ENCODE measurements at places on chromosomes 3 and 15. TPM values are rescaled to one million over a fixed set of nuclear protein-coding genes. Genes with fewer than 3 reads are reported as not detected.

Gene CERS3
- total RNA-seq, result 1.5 TPM

Gene C3orf85
- not detected for total RNA-seq

Gene ACAA1
- 81.0 TPM for total RNA-seq

Gene P2RY12
- total RNA-seq, result not detected

Gene SRGAP3
- total RNA-seq, result 2.4 TPM

Gene SHC4
- not detected for total RNA-seq

Gene NLGN1
- total RNA-seq, result not detected

DNA sequence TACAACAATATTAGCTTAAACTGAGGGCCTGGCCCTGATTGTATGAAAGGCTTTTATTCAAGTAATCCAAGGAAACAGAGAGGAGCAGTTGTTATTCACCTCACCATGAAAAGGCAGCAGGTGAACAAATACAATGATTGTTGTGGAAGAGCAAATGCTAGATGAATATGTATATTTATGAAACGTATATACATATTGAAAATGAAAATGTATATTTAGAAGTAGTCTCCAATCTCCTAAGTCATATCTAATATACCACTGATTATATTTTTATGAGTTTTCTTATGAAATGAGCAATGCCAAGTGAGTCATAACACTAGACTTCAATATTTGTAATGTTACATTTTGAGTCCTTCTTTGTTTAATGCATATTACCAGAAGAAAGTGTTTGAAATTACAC lies 116.2 kb upstream of the KCNMB2 start:
- no peak for DNase-seq

- DNase-seq, result no peak
These were observed 130.2 kb downstream of the FILIP1L start for GRCh38 chr3:99984139-99984538.

- DNase-seq, result no peak
These were observed 406 bp upstream of the GABRB3 start for GRCh38 chr15:26773067-26773877.

DNA sequence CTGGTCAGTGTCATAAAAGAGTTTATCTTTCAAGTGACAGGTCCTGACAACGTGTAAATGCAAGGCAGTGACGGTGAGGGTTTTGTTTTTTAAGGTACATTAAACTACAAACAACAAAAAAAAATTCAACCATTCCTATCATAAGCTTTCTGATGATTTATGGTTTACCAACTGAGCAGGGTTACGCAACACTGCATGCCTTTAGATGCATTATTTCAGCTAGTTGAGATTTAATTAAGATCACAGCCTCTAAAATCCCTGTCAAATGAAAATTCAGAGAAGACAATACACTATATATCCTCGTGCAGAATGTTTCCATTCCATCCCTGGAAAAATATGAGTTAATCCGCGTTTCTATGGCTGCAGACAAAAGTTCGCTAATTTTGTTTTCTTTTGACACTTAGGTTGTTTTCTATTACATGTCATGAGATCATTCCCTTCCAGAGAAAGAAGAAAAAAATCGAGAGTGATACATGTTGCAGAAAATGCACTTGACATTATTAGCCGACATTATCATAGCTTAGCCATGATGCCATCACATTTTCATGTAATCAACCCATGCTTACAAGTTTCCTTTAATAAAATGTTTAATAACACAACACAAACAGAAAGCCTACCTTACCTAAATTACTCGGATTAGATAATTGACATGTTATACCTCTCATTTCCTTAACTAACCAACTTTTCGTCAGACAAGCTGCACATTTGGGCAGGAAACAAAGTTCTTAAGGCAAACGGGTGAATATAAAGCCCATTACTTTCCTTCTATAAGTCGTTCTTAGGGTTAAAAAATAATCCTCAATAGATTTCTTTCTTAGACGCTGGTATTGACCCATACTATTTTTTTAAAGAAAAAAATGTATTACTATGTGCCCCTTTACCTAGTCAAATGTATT lies 521.2 kb downstream of the FOXP1 start:
- no peak for DNase-seq

- DNase-seq, result no peak
These were observed 61.6 kb downstream of the ULK4 start for GRCh38 chr3:41900265-41900664.

- no peak for DNase-seq
These were observed 75.8 kb upstream of the KCNAB1 start for GRCh38 chr3:156044634-156044975.

- DNase-seq, result no peak
These were observed 10.4 kb upstream of the CX3CR1 start for GRCh38 chr3:39290255-39290654.

DNA sequence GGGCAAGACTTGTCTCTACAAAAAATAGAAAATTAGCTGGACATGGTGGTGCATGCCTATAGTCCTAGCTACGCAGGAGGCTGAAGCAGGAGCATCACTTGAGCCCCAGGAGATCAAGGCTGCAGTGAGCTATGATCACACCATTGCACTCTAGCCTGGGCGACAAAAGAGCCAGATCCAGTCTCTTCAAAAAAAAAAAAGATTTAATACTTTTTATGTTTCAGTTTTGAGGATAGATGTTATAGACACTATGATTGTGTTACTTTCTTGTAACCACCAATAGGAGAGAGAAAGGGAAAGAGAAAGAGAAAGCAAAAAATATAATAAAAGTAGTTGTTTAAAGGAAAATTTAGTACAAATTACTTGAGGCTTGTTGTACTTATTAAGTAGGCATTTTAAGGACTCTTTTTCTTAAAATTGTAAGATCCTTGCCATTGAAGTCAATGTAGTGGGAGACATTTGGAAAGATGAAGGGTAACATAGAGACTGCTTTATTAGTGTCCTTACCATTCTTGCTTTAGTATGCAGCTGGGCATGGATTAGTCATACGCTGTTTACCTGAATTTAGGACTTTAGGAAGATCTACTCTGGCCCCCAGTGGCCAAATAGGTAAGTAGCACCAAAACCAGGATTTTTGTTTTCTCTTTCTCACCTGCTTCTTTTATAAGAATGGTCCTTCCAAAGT lies 35.1 kb upstream of the ZDHHC23 start:
- peak; percentile 20 for DNase-seq

DNA sequence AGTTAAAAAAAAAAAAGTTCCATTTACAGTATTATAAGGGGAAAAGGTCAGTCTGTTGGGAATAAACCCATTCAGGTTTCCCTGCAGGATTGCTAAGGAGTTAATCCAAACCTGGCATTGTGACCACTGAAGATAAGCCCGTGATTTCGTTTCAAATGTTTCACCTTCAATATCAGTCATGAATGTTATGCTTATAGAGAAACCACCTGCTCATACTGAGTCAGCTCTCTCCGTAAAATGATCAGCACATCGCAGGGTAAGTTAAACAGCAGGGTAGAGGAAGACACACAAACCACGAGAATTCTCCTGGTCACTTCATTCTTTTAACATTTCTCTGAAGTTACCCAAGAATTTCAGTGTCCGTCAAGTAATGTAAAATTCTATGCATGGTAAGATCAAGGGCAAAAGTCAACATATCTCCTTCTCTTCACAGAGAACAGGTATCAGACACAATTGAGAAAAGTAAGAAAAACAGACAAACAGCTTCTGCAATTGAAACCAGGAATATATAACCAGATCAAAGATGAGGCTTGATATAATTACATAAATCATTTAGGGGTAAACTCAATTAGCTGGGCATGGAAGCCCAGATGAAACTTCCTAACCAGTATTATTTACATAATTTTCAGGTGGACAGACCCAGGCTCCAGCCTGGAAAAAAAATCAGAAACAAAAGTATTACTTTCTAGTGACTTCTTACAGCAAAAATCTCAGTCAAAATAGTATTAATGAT lies 67.6 kb upstream of the ARHGEF3 start:
- DNase-seq, result no peak

GRCh38 chr15:65418596-65418995 lies 4.2 kb downstream of the IGDCC4 start:
- no peak for DNase-seq

DNA sequence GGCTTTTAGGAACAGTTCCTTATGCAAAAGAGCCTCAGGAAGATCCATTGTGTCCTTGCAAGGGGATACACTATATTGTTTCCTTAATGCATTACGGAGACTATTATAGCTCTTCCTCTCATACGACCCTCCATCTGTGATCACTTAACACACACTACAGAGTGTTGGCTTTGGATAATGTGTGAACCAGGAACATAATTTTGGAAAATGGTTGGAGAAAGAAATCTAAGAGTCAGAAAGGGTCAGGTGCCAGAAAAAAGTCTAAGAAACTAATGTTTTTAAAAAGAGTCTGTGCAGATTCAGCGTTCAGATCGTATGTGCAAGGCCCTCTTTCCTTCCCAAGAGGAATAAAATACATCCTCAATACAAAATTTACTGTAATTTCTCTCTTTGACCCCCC lies 27.3 kb downstream of the LRRN1 start:
- DNase-seq, result no peak

DNA sequence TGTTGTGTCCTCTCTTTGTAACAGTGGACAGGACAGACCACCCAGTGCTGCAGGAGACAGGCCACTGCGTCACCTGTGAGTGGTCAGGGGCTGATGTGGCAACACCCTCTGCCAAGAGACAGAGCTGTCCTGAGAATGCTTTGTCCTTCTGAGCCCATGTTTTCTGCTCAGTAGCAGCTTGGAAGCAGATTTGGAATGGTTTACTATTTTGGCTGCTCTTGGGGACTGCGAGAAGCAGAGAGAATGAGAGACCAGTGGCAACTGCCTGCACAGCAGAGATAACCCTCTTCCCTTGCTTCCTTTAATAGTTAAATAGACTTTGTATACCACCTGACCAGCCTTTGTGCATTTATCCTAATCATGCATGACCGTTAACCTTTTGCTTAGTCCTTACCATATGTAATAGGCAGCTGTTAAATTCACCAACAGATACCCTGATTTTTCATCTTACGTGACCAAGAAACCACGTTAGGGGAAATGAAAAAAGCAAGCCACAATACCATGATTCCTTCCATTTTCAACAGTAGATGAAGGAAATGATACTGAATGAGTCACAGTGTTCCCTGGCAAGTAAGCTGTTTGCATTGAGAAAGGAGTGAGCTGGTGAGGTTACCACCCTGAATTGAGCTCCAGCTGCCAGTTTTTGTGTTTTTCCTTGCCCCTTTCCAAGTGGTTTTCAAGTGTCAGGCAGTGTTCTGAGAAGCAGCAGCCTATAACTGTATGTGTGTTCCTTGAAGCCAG lies 35.5 kb downstream of the B3GALNT1 start:
- DNase-seq, result no peak

DNA sequence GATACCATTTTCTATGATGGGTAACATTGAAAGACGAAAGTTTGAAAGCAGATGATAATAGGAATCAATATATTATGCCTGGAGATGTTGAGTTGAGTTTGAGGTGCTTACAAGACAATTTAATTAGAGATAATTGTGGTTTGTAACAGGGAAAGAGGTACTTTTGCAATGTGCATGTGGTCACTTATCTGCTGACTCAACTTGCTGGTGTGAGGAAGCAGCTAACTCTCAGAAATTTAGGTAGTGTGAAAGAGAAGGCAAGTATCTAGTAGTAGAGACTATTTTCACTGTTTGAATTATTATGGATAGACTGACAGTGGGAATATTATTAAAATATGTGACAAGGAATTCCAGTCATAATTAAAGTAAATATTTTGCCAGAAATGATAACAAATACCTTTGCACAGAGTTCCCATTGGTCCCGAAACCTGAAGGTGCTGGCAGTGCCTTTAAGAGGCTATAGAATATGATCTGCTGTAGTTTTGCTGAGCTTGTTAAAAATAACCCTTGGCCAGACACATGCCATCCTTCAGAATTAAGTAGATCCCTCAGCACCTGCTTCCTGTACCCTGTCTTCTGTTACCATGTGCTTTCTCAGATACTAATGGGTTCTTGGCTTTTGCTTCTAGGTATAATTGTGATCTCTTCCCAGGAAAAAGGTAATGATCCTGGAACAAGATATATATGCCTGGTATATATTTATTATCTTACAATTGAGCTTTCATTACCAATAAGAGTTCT lies 315.9 kb downstream of the BCHE start:
- DNase-seq, result no peak

DNA sequence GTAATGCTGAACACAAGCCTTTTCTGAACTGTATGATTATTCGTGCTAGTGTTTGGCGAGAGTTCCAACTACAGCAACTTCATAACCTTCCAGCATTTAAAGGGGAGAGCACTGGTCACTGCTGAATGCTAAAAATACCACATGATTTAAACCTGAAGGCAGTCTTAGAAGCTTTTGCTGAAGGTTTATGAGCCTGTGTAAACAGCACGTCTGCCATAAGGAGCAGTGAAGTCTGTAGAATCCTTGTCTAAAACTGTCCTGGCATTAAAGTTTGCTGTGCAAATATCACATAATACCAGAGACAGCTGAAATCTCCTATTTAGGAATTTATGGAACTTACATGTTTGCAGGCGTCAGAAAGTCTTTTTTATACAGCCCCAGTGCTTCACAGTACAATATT lies 5.9 kb downstream of the SATB1 start:
- DNase-seq, result no peak

GRCh38 chr3:40677321-40677720 lies 152.6 kb downstream of the ZNF621 start:
- DNase-seq, result no peak

DNA sequence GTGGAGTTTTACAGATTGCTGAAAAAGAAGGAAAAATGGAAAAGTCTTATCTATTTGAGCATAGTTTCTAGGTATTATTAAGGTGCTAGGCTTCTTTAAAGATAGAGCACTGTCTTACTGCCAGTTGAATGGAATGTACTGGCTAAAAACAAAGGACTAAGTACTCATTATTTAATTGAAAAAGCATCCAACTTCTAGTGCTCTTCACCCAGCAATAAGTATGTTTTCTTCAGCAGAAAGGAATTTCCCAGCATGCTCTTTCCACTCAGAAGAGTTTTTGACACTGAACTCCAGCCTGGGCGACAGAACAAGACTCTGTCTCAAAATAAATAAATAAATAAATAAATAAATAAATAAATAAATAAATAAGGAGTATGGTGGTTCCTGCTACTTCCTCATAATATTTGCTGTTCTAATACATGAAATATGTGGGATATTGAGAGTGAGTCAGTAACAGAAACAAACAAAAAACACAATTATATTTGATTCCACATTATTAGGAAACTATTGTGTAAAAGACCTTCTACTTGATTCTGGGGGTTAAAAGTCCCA lies 70.6 kb downstream of the ATP13A4 start:
- DNase-seq, result no peak

- no peak for DNase-seq
These were observed 416.2 kb downstream of the NR2F2 start for GRCh38 chr15:96746665-96747064.

- peak; percentile 53 for DNase-seq
These were observed 520.4 kb downstream of the FOXP1 start for GRCh38 chr3:71062952-71063772.

GRCh38 chr3:126630020-126630419 lies 24.9 kb downstream of the TXNRD3 start:
- no peak for DNase-seq

Data from naive thymus-derived CD8-positive, alpha-beta T cell (primary cell).